ENCODE measurements at places on chromosomes 5 and 9.

DNA sequence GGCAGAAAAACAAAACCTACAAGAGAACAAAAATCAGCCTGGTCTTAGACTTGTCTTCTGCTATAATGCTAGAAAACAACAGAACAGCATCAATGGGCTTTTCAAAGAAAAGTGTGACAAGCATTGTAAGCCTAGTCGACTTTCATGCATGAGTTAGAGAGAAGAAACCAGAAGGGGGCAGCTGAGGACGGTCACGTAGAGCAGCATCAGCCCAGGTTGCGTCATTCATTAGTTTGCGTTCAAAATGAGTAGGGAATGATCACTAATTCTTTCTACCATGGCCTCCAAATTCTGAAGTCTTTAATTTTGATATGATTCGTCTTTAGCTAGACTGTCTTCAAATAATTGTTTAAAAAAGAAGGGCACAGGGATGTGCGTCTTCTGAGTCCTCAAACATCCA lies 4.7 kb upstream of the ISCA1 start:
- DNase-seq = no peak

GRCh38 chr9:98329904-98330303 lies 74.5 kb upstream of the TBC1D2 start:
- DNase-seq = no peak

GRCh38 chr5:88819301-88819999 lies 63.5 kb downstream of the MEF2C start:
- no peak for DNase-seq

GRCh38 chr9:126754436-126755316 lies 50.2 kb upstream of the ZBTB43 start:
- no peak for DNase-seq

- peak; percentile 45 for DNase-seq
Observed at GRCh38 chr9:13279284-13280141, at the start of gene MPDZ. TSS of gene MPDZ (minus strand) at chr9:13279692. CDS start at chr9:13250315, 29,377 bp downstream.

DNA sequence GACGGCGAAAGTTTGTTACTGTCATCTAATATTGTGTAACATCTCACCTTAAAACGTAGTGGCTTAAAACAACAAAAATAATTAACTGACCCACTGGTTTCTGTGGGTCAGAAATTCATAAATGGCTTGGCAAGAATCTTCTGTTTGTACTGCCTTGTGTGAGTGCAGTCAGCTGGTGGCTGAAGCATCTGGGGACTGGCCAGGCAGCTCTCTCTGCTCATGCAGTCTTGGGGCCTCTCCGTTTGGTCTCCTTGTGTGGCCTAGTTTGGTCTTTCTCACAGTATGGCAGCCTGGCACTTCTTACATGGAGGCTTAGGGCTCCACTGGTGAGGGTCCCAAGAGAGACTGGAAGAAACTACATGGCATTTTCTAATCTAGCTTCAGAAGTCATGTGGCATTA lies 49.0 kb upstream of the CTXN3 start:
- no peak for DNase-seq

DNA sequence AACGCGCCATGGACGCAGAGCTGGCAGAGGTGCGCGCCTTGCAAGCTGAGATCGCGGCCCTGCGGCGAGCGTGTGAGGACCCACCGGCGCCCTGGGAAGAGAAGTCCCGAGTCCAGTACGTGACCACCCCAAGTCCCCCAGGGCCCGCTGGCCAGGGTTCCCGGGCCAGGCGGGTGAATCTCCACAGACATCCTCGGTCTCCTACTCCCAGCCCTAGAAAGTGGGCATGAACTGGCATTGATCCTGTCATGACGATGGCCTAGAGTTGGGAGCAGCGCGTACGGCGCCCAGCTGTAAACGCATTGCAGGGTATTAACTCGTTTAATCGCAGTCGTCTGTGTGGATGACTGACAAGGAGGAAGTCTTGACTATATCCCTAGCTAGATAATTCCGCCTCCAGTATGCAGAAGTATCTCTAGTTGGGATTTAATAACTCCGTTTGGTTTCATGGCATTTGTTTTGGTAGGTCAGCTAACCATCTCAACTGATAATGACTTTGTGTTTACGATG lies 293 bp downstream of the CENPP start:
- DNase-seq = no peak

DNA sequence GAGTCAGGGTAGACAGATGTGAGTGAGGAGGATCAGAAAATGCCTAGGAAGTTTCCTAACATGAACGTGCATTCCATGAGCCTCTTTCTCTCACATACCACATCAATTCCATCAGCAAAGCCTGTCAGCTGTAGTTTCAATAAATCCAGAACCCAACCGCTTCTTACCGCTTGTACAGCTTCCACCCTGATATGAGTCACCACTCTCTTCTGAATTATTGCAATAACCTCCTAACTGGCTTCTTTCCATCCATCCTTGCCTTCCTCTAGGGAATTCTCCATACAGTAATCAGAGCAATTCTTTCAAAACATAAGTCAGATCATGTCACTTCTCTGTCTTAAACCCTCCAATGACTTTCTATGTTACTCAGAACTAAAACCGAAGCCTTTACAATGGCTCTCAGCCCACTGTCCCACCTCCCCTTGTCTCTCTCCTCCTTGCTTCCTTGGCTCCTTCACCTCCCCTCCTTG lies 8.1 kb upstream of the RAD23B start:
- DNase-seq = no peak

- DNase-seq = no peak
Observed at GRCh38 chr5:9072701-9073100, 473.2 kb downstream of the SEMA5A start.

DNA sequence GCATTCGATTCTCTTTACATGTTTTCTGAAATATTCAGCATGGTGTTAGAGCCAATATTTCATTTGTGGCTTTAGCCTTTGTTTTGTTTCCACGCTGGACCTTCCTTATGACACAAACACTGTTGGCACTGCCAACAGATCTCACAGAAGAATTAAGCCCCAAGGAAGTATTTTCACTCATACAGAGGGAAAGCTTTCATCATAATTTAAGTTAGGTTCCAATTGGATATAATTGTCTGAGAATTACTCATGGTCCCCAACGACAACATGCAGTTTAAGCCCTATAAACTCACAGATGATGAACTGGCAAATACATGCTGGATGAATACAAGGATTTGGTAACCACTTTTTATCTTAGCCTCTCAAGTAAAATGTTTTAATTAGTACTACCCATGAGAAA lies 259.5 kb downstream of the EBF1 start:
- no peak for DNase-seq

DNA sequence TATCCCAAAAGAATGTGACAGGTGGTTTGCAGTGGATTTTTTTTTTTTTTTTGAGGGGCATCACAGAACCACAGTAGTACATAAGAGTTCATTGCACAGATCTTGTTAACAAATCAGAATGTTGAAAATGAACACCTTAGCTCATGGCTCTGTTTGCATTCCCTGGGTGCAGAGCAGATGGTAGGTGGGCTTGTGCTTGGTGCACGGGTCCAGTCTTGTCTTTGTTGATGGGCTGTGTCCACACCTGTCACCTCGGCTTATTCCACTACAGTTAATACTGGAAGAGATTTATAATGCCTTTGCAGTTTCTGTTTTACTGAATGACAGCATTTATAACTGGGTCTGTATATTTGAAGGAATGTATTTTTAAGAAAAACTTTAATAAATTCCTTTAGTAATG lies 146.6 kb downstream of the KDM4C start:
- DNase-seq = no peak

- DNase-seq = no peak
Observed at GRCh38 chr5:121863753-121864285, 12.1 kb downstream of the FTMT start.

DNA sequence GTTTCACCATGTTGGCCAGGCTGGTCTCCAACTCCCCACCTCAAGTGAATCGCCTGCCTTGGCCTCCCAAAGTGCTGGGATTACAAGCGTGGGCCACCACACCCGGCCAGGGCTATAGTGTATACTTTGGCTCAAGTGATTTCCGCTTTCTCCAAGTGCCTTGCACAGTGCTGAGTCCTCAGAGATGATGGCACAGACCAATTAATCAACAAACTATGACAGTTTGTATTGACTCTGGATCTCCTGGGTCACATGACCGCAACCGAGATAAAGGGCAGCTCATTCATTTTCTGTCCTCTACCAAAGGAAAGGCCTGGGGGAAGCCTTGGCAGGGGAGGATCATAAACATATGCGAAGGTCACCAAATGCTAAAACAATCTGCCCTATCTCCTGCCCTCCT lies 11.4 kb upstream of the LARP1 start:
- no peak for DNase-seq

DNA sequence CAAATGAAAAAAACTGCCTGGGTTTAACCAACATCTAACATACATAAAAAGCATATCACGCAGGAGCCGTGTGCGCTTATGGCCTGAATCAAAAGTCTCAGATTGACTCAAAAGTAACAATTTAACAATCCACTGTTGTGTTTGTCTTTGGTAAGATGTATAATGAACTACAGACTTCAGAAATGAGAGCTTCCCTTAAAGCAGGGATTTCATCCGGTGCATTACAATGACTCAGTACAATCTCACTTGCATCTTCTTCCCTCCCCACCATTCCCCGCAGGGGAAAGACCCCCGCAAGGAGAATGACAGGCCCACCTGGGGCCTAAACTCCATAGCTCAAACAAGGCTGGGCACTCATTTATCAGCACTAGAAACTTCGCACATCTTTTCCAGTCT lies 1.4 kb downstream of the ZFR start:
- no peak for DNase-seq

DNA sequence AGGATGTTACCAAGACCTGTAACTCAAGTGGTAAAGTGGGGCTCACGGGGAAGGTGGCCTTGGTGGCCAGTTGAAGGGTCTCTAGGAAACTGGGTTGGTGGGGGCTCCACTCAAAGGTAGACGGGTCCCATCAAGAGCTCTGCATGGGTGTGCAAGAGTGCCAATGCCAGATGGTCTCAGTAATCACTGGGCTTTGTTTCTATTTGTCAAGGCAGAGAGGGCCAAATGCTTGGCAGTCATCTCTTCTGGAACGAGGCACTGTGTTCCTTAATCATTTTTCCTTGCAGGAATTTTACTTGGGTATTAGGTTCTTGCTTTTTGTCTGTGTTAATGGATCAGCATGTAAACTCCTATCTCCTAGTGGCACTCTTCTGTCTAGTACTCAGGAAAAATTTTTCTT lies 220.8 kb downstream of the DIRAS2 start:
- DNase-seq = no peak

DNA sequence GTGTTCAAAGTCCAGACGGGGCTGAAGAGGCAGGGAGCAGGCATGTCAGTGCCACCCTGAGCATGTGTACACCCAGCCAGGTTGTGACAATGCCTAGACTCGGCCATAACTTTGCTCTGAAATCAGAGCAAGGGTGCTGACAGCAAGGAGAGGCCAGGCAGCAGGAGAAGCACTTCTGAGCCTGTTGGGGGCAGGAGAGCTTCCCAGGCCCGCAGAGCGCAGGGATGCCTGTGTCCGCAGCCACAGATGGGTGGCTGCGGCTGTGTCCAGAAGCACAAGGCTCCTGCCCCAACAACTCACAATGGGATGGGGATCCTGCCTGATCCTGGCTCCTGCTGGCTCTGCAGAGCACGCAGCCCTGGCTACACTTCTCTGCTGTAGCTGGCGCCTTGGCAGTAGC lies 373.9 kb downstream of the CHSY3 start:
- DNase-seq = peak; percentile 1

DNA sequence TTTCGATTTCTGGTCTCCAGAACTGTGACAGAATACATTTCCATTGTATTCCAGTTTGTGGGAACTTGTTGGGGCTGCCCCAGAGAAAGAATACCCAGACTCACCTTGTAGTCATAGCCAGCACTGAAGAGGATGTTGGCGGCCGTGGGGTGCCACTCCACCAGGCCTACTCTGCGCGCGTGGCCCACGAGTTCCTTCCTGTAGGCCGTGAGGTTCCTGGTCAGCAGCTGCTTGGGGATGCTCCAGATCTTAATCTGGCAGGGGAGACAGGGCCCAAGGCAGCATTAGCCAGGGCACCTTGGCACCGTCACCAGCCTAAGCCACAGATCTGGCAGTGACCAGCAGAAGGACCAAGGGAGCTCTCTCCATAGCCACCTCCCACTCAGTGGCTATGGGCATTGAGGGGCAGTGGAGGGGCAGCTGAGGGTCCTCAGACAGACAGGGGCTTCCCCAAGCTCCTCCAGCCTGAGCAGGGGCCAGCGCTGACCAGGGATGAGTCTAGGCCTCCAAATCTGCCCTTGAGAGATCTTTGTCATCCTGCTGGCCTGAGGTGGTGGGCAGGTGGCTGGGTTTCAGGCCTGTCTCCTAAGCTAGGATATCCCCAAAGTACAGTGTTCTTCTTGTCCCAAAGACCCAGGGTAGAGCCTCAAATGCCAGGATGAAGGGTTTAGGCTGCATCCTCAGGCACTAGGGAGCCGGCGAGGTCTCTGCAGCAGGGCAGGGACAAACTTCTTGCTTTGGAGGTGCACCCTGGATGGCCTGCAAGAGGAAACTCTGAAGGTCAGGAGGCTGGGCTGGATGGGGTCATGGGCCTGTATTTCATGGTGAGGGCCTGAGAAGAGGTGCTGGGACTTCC lies 15.9 kb upstream of the TRIM14 start:
- DNase-seq = no peak

DNA sequence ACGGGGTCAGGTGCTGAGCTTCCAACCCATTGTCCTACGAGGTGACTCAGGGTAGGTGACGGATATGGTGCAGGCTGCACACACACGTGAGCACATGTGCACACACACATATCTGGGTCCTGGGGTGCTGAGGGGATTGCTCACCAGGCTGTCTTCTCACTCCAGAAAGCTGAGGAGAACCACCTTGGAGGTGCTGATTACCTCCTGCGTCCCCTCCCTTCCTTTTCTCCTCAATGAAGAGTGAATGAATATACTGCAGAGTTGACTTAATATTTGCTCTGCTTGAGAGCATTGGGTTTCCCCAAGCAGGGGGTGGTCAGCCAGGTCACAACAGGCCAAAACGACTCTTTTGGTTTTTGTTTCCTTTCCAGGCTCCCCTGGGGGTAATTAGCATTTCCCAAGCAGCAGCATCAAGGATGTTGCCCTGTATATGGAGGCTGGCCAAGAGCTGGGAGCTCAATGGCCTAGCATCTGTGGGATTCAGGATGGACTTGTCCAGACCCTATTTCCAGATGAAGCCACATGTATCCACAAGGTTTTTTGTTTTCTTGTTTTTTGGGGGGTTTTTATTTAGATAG lies 49.7 kb downstream of the PDZD2 start:
- DNase-seq = no peak

- peak; percentile 99 for DNase-seq
Observed at GRCh38 chr5:22541037-22541436, 312.1 kb downstream of the CDH12 start.

DNA sequence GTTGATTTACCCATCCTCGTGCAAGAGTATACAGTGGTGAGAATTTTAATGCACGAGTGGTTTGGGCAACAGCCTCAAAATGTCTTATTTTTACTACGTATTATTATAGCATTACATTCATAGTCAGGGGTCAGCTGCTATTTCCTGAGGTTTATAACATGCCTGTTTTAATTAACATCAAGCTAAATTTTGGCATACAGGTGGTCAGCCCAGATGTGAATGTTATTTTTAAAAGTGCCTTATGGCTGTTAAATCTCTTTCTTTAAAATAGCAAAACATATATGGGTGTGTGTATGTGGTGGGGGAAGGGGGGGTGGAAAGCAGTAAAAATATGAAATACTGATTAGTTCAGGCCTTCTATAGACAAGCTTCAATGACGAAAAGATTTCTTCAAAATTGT lies 424.5 kb upstream of the CLINT1 start:
- no peak for DNase-seq

All from SHP77 (cell line).